CD4-positive, alpha-beta T cell treated with Interleukin-10 for 1 hour (primary cell): ENCODE measurements at places on chromosomes 13 and 19.

GRCh38 chr19:898663-899062, 5.4 kb downstream of the RNU6-9 start:
- DNase-seq = no peak

DNA sequence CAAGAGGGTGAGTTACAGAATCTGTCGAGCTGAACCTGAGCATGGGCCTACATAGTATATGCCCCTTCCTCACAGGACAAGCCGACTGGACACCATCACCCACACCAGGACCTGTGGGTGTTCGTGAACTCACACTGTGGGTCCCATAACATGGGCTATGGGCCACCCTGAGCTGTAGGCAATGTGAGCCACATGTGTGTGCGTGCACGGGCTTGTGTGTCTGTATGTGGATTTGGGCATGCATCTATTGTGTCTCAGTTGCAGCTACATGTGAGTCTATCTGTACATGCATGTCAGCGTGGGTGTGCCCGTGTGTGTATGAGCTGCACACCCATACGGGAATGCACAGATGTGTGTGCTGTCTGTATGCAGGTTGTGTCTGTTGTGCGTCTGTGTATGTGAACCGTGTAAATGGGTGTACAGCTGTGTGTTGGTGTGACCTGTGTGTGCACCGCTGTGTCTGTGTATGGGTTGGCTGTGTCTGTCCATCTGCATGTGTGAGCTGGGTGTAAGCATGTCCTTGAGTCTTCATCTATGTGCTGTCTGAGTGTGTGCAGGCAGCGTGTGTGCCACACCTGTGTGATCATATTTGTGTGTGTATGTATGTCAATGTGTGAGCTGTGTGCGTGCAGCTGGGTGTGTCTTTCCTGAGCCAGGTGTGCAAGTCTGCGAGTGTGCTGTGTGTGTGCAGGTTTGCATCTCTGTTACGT, 1.7 kb downstream of the NOTCH3 start:
- no peak for DNase-seq

DNA sequence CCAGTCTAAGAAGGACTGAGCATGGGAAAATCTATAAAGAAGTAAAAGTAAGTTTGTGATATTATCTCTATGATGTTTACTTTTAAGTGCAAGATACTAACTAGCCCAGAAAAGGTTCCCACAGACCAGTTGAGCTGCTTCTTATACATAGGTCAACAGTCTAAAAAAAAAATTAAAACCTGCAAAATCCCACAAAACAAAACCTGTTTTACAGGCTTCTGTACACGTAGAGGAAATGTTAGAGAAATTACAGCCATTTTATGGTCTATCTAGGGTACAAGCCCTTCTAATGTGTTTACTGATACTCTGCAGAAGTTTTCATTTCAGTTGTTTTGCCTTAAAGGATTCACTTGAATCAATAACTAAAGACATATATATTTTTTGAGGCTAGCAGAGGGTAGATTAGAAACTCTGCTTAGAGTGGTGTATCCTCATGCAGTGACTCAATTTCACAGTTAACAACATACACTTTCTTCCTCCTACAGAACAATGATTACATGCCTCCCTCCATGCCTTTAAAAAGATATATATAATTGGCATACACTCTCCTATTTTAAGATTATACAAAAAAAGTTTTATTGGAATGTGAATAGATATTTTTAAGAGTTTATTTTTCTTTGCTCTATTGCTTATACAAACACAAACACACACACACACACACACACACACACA, 43.9 kb downstream of the CAB39L start:
- DNase-seq = no peak

- DNase-seq = peak; percentile 28
Measured at GRCh38 chr19:20038358-20039202, 725 bp downstream of the ZNF682 start.

GRCh38 chr13:84297251-84297650, 415.0 kb upstream of the SLITRK1 start:
- no peak for DNase-seq

GRCh38 chr13:62067821-62068220, 652.2 kb upstream of the PCDH20 start:
- no peak for DNase-seq

GRCh38 chr13:29905845-29906244, 55.4 kb upstream of the UBL3 start:
- DNase-seq = no peak
